ENCODE measurements at places on chromosomes 1 and 21.

DNA sequence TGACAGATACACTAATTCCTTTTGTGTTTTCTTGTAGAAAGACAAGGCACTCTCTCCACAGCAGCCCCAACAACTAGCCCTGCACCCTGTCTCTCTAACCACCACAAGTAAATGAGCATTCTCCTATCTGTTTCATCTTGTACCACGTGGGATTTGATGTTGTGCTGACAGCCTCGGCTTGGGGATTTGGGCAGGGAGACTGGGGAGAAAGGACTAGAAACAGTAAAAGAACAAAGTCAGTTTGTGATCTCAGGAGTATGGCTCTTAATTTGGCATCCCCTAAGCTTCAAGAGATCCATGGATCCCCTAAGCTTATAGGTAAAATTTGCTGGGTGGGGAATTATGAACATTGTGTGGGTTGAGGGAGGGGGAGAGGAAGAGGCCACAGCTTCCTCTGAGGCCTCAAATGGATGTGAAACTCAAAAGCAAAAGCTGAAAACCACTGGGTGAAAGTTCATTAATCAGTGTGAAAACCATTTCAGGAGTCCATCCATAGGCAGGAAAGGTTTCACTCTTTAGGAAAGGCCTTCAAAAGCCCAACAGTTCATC is 3.1 kb downstream of the C1orf162 start:
- no peak for DNase-seq

- no peak for DNase-seq
Observed at GRCh38 chr1:71835442-71835813, 446.9 kb downstream of the NEGR1 start.

- DNase-seq = no peak
Observed at GRCh38 chr21:25387665-25388064, 219.6 kb downstream of the MRPL39 start.

DNA sequence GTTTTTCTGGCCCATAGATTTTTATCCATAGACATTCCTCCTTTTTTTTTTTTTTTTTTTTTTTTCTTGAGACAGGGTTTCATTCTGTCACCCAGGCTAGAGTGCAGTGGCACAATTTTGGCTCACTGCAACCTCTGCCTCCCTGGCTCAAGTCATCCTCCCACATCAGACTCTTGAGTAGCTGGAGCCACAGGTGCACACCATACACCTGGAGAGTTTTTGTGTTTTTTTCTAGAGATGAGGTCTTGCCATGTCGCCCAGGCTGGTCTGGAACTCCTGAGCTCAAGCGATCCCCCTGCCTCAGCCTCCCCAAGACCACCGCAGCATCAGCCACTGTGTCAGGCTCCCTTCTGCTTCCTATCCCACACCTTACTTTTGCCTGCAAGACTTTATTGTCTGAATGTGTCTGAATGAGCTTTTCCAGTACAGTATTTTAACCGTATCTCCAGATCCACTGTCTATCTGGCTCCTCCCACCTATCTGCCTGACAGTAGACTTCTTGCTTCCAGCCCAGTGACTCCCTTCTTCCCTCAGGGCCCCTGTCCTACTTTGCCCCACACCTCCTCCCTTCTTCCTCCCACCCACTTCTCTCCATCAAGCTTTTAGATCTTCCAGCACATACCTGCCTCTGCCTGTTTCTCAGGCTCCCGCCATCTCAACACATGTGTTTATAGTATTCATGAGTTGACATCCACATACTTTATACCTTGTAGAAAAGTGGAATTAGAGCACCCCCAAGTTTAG is 6.1 kb downstream of the C1orf21 start:
- DNase-seq = no peak

DNA sequence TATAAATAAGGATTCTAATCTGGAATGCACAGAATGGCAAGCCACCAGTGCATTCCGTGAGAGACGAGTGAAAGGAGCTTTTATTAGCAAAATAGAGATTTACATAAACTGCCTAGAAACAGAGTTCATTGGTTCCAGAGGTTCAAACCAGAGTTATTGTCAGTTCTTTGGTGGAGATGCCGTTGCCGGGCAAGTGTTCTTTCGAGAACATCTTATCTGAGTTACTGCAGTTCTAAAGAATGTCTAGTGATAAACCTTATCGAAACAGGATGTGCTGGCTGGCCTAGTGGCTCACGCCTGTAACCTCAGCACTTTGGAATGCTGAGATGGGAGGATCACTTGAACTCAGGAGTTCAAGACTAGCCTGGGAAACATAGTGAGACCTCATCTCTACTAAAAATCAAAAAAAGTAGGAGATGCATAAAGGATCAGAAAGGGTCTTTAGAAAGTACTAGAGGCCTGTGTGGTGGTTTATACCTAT is 19.9 kb upstream of the EVI5 start:
- no peak for DNase-seq
